ENCODE measurements at places on chromosomes 3 and 15.

- no peak for DNase-seq
Measured at GRCh38 chr15:56185980-56186379, 57.7 kb downstream of the RFX7 start.

DNA sequence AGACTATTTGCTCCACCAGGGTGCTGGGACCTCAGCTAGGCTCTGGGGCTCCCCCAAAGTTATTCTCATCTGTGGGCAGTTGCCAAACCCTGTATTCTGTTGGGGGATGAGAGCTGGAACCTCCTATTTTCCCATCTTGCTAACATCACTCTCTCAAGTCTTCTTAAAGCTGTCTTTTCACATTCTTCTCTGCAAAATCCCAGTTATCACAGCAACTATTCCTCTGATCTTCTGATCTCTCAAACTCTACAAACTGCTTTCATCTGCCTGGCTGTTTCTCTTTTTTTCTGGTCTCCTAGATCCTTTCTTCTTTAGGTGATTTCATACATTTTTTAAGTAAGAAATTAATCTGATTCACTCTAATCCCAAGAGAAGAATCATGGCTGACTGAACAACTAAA, 10.7 kb upstream of the ADAMTSL3 start:
- DNase-seq: no peak

GRCh38 chr3:153840487-153840886, 280.7 kb upstream of the ARHGEF26 start:
- no peak for DNase-seq

- no peak for DNase-seq
Measured at GRCh38 chr3:131328721-131329120, 52.9 kb upstream of the NUDT16 start.

DNA sequence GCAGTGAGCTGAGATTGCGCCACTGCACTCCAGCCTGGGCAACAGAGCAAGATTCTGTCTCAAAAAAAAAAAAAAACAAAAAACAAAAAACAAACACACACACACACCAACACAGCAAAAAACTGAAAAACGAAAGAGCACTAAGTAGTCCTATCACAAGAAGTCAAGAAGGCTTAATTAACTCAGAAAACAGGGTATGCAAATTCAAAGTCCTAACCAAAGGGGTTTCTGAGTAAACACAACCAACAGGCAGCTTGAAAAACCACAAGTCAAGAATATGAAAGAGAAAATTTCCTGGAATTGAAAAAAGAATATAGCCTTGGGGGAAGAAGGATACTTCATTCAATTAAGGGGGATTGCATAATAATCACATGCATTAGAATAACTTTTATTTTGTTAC, 37.7 kb upstream of the PARP14 start:
- no peak for DNase-seq

DNA sequence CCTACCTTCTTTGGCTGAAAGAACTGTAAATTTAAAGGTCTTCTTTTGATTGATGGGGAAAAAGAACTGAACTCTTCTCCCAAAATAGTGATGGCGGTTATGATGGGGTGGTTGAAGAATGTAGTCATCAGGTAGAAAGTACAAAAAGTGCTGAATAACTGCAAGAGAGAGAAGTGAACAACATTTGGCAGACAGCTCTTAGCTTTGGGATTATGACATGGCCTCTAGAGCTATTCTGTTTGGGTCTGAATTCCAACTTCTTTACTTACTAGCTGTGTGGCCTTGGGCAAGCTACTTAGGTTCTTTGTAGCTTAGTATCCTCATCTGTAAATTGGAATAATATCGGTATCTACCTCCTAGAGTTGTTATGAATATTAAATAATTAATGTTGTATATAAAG, 91.7 kb downstream of the SPRED1 start:
- DNase-seq: no peak

GRCh38 chr3:188542196-188542595, 388.2 kb downstream of the LPP start:
- no peak for DNase-seq

DNA sequence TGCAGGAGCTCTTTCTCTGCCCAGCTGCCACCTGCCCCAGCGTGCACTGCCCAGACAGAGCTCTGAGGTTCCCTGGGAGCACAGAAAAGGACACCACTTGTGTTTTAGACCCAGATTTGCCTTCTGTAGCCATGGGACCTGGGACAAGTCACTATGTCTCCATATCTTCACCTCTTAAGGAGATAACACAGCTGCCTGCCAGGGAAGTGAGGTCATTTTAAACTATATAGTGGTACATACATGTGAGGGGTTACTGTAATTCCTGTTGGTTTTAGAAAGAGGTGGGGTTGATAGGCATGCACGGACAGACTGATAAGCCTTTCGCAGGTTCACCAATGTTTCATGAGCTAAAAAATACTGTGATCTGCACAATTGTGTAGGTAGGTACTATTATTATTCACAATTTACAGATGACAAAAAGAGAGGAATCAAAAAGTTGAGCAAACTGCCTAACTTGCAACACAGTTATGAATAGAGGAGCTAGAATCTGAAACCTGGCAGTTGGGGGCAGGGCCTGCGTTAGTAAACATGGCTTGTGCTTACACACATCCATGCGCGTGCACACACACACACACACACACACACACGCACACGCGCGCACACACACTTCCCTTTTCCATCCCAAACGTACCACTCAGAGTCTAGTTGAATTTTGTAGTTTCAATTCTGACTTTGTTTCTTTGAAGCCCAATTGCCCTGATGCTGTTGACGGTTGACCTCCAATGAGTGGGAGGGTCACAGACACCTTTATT, 193.6 kb downstream of the FAM43A start:
- no peak for DNase-seq

DNA sequence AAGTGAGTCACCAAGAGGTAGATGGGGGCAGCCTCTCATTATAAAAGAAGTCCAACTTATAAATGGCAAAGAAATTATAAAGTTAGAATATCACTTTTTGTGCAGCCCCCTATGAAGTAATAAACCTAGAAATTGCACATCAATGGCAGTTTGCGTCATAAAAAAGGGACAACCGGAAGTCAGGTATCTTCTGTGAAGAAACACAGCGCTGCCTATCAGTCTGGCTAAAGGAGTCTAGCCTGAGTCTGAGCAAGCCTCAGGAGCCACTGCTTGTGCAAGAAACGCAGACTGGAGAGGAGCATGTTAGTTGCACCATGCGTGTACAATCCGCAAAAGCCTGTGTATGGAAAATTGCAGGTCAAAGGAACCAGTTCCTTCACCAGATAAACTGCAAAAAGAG, 178.4 kb downstream of the ARRDC4 start:
- no peak for DNase-seq

- DNase-seq: no peak
Measured at GRCh38 chr3:53151870-53152660, 8.9 kb upstream of the PRKCD start.

DNA sequence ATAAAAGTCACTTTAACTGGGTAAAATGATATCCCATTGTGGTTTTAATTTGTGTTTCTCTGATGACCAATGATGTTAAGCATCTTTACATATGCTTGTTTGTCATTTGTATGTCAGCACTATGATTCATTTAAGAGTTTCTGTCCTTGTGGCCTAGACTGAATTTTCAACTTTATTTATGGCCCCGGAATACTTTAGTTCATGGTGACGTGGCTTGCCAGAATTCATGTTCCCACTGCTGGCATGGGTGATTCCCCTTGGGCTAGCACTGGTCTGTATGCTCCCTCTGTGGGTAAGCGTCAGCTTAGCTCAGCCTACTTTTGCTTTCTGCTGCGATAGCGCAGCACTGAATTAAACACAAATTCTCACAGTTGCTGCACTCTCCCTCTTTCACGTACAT, 436.3 kb upstream of the SGO1 start:
- no peak for DNase-seq
